Kidney tubule cell (primary cell): ENCODE measurements at places on chromosomes 5 and 9.

GRCh38 chr5:84227236-84227635 lies 157.4 kb downstream of the EDIL3 start:
- DNase-seq, result no peak

DNA sequence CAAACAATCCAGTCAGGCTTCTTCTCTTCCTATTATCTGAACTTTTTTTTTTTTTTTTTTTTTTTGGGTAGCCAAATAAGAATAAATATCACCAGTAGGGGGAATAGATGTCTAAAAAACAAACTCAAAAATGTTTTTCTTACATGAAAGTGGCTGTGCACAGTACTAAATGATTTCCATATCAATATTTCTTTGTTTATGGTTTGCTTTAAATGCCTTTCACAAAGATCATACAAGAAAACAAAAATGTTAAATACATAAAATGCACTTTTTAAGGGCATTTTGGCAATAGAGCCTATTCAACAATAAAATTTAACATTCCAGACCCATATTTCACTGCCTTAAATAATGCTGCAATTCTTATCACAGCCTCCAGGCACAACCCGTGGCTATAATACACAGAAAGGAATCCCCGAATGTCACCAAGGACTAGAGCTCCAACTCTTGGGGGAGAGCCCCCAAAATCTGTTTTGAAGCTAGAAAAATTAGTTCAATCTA lies 91.1 kb upstream of the TBCA start:
- no peak for DNase-seq

GRCh38 chr5:54251981-54252380 lies 58.4 kb downstream of the ARL15 start:
- DNase-seq, result peak; percentile 60

DNA sequence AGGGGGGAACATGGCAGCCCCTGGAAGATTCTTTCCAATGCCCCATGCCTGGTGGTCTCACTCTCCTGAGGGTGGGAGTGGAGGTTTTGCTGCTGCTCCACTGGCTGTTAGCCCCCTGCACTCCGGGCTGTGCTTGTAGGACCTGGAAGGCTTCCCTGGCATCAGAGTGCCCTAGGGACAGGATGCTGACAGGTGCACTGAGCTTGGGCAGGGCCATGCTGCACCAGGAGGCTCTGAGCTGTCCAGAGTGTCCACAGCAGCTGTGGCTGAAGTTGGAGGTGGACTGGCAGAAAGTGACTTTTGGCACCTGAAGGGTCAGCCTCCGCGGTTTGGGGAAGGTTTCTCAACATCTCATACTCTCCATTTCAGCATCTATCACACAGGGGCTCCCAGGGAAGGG lies 249.1 kb downstream of the GADD45G start:
- DNase-seq, result no peak

GRCh38 chr5:155772009-155772662 lies 554.8 kb upstream of the SGCD start:
- no peak for DNase-seq
